Right ventricle myocardium superior (tissue), 1 donor: ENCODE measurements at places on chromosomes 2 and 18.

DNA sequence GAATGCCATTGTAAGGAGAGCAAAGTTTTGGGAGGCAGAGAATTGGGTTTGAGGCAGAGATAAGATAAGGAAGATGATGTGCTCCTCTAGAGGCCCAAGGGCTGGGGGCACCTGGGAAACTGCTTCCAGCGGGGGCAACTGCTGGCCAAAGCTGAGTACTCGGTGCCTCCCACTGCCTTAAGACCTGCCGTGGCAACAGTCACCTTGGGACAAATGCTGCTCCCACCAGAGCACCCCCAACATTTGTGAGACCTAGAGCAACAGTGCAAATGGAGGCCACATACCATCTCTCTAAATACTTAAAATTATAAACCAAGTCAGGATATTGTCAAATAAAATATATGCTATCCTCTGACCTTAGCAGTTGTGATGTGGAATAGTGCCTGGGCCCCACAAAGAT is 127.1 kb downstream of the CAPN13 start:
- no peak for DNase-seq

DNA sequence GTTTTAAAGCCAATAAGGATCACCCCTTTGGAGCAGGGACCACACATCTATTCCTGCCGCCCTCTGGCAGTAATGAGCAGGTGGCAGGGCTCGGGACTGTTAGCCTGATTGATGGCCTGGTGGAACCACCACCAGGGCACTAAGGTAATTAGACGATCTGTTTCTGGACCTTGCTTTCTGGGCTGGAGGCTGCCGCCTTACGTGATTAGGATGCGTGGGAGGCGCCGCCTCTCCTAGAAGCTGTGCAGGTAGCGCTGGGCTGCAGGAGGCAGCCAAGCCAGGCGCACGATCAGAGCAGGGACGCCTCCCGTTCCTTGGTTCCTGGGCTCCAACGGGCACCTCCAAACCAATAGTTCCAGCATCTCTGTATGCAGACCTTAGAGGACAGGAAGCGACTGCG is 242.6 kb upstream of the RAB12 start:
- no peak for DNase-seq

GRCh38 chr2:221186873-221187272 is 385.2 kb downstream of the EPHA4 start:
- DNase-seq, result no peak

DNA sequence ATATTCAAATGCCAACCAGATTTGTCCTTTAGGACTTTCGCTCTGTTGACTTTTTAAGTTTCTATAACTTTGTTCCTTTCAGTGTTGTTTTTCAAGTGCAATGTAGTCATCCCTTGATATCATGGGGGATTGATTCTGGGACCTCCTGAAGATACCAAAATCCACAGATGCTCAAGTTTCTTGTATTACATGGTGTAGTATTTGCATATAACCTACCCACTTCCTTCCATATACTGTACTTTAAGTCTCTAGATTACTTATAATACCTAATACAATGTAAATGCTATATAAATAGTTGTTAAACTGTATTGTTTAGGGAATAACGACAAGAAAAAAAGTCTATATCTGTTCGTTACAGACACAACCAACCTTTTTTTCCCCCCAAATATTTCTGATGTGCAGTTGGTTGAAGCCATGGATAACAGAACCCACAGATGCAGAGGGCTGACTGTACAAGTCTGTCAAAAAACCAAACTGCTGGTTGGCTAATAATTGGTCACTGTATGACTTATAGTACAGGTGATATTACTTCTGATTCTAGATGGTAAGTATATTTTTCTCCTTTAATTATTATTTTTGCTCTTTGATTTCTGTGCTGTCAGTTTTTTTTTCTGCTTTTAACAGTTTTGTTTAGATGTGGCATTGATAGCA is 201.7 kb upstream of the STON1 start:
- DNase-seq, result no peak

- peak; percentile 61 for DNase-seq
Observed at GRCh38 chr2:165067643-165068486, 112.5 kb upstream of the SLC38A11 start.

DNA sequence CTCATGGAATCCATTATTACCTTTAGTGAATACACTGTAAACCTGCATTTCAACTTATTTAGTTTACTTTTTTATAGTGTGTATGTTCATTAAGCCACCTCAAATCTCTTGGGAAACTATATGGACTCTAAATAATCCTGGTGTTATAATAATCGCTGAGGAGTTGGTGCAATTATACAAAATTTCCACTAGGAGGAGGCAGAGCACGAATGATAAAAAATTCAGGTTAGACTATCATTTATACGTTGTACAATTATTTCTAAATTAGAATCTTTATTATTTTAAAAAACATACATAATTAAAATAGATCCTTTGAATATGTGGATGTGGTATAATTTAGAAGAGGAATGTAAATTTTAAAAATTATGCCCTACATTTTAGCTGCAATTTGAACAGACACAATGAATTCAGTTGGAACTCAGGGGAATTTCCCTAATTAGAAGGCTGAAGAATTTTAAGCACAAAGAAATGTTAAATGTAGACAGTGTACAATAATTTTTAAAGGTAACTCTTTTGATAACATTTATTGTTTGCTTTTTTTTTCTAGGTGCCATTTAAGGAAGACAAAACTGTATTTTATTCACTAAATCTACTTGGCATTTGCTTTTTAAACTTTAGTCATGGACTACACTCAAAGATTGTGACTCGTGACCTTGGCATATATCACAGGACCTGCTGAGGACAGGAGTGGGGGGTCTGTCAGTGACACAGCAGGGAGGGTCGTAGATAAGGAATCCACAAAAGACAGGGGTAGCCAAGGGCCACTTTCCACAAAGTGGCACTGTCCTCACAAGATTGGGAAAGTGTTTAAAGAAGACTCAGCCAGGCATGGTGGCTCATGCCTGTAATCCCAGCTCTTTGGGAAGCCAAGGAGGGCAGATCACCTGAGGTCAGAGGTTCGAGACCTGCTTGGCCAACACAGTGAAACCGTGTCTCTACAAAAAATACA is 45.5 kb downstream of the RAB12 start:
- DNase-seq, result no peak
